Activated T-cell treated with anti-CD3 and anti-CD28 coated beads for 24 hours (primary cell): ENCODE measurements at places on chromosomes 2 and 18.
A peak's percentile ranks its signal among the peaks of the same experiment; 100 is the strongest.

- DNase-seq = no peak
Observed at GRCh38 chr2:147449323-147449991, 395.4 kb upstream of the ACVR2A start.

DNA sequence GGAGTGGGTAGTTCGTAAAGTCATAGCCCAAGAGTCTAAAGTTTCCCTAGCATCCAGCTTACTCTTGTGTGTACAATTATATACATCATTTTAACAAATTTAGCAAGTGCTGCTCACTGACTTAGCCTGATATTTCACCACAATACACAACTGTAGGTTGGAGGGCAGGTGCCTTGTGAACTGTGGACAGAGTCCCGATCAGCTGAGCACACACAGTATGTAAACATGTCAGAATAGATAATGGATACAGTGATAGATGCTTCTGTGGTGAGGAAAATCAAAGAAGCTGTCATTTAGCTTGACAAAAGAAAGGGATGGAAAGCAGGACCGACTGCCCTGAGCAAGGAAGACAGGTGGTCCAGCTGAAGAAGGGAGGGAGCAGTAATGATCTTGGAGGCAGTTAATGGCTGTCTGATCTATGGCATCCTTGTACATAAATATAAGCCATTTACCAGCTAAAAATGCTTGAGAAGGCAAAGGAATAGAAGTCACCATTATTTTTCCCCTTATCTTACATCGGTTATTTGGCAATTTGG, 372.8 kb upstream of the UBE2E3 start:
- no peak for DNase-seq

DNA sequence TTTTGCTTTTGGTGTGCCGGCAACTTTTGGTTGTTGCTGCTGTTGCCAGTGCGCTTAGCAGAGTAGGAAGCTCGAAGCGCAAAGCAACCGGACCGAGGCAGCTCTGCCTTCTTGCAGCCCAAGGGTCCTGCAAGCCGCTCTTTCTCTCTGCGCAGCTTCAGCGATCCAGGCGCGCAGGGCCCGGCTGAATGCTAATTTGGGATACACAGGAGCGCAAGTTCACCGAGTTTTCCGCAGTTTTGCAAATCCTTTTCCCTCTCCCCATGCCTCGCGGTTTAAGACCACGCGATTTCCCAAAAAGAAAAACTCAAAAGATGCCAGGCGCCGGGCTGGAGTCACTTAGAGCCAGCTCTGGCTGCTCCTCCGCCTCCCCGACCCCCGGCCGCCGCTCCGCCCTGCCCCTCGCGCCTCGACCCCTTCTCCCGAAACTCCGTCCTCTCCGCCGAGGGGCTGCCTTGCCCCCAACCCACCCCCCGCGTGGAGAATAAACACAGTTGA, 13.5 kb upstream of the SIX3 start:
- DNase-seq = no peak

- DNase-seq = no peak
Observed at GRCh38 chr2:205827809-205828365, 145.6 kb downstream of the NRP2 start.

DNA sequence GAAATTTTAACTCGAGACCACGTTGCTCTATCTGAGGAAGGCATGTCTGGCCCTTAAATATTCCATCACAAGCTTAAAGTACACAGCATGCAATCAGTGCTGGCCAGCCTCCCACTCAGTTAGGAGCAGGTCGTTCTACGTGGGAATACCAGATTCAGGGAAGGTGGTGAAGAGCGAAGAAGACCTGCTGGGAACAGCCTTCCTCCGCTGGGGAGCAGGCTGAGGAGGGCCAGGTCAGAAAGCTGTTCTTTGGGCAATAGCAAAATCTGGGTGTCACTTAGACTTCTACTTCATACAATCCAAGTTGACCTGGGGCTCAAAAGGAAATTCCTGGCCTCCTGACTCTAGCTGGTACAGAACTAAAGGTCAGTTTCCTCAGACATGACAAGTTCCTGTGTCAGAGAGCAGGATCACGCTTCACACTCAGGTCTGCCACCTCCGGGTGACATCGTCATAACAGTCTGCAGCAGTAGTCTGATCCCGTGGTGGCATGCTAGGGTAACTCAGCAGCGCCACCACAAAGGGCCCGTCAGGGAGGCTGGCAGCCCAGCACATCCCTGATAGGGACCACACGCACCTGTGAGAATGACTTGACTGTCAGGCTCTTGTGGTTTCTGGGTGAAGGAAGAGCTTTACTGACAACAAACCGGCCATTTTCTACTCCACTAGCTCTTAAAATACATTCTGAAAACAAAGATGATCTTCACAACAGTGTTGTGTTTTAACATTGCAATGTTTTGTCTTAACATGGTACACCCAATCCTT, 35.2 kb upstream of the NAPG start:
- peak; percentile 48 for DNase-seq

GRCh38 chr18:47990981-47991380, 60.5 kb upstream of the SMAD2 start:
- DNase-seq = no peak

DNA sequence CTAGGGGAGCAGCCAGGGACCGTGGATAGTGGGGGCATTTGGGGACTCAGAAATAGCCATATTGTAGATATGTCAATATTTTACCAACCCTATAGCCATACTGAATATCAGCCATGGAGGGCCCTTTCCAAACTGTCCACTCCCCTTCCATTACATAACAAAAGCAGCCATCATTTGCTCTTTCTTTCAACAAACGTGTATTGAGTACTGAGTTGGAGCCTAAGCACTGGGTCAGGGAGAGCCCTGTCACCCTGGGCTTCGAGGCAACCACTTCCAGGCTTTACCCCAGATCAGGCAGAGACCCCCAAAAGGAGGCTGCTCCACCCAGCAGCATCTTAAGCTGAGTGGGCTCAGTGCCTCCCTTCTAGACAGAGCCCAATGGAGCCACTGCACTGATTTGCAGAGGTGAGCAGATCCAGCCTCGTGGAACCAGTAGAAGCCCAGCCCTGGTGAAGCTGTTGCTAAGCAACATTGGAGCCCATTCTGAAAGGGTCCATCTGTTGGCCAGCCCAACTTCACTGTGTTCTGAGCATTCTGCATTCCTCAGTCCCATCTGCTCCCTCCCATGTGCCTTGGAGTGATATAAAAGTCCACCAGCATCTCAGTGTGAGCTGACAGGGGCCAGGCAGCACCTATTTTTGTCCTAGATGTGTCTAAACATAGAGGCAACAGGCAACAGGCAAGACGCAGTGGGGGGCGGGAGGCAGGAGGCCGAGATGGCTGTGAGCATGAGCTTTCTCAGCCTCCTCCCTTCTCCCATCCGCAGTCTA, 112.1 kb downstream of the PLB1 start:
- no peak for DNase-seq

- no peak for DNase-seq
Observed at GRCh38 chr2:158021226-158021625, 80.5 kb upstream of the UPP2 start.

GRCh38 chr2:222688917-222689316, 17.5 kb downstream of the MOGAT1 start:
- DNase-seq = no peak

DNA sequence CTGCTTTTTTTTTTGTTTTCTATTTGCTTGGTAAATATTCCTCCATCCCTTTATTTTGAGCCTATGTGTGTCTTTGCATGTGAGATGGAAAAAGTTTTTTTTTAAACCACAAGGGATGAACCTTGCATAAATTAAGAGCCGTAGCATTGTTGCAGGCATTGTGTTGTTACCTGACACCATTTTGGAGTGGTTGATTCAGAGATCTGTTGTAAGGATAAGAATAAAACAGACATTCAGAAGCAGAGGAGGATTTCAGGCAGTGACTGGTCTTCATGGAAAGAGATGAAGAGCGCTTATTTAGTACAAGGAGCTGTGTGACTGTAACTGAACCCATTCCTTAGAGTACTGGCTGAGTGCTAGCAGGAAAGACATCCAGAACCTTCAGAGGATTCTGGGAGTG, 101.2 kb downstream of the LTBP1 start:
- DNase-seq = no peak

- DNase-seq = no peak
Observed at GRCh38 chr2:195477248-195477995, 179.6 kb upstream of the SLC39A10 start.

GRCh38 chr2:235854276-235854675, 313.9 kb downstream of the GBX2 start:
- no peak for DNase-seq

DNA sequence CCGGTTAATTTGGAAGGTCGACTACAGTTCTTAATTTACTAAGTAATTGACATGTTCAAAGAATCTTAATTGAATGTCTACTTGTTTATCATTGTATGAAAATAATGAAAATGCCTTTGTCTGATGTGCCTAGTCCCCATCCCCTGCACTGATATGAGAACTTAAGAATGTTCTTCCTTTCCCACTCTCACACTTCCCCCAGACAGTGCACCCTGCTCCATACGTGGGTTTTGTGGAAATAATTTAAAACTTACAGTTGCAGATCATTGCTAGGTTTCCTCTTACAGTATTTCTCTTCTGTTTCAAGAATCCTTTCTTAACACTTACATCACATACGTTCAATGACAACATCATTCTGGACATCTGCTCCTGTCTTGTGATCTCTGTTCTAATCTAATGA, 3.5 kb downstream of the ICOS start:
- no peak for DNase-seq

DNA sequence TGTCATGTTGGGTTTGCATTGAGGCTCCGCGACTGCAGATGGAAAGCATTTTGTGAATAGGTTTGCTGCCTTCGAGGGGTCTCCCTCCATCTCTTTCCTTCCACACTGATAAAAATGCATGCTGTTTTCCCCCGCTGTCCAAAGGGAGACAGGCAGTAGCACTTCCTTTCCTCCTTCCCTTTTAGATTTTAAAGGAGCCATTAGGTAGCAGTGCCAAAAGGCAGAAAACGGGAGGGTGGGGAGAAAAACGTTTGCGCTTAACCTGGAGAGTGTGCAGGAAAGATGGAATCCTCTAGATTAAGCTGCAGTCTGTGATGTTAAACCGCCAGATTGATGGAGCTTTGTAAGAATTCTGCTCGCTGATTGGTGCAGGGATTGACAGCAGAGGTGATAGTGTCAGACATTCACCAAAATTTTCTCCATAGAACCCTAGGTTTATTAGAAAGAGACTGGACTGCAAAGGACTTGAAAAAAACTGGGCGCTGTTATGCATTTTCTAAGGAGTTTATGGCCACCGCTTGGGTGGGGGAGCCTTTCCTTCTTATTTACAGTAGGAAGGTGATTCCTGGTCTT, 688 bp downstream of the MAPRE2 start:
- no peak for DNase-seq

DNA sequence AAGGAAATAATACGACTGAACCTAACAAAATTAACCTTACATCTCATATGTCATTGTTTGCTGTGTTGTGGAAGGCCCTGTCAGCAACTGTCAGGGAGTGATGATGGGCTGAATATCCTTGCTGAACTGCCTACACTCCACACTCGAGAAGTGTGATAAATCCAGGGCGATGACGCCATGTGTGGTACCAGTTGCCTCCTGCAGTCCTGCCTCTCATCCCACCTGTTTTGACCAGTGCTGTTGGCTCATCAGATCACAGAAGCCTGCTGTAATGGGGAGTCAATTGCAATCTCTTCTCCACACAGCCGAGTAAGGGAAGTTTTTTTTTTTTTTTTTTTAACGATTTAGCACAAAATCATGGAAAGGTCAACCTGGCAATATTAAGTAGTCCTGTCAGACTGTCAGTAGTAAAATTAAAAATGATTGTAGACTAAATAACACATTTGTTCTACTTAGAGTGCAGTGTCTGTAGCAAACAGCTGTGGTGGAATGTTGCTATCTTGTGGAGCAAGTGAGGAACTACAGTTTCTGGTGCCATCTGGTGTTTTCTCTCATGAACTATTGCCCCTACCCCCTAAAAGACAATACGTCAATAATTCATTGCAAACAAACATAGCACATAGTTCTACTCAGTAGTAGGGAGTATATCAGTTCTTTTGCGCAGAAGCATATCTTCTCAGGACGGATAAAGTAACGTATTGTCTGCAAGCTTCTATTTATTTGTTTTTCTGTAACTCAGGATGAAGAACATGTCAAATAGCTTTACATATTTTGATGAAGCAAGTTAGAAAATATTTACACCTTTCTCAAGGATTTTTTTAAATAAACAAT, 347.6 kb downstream of the CTNNA2 start:
- DNase-seq = no peak

DNA sequence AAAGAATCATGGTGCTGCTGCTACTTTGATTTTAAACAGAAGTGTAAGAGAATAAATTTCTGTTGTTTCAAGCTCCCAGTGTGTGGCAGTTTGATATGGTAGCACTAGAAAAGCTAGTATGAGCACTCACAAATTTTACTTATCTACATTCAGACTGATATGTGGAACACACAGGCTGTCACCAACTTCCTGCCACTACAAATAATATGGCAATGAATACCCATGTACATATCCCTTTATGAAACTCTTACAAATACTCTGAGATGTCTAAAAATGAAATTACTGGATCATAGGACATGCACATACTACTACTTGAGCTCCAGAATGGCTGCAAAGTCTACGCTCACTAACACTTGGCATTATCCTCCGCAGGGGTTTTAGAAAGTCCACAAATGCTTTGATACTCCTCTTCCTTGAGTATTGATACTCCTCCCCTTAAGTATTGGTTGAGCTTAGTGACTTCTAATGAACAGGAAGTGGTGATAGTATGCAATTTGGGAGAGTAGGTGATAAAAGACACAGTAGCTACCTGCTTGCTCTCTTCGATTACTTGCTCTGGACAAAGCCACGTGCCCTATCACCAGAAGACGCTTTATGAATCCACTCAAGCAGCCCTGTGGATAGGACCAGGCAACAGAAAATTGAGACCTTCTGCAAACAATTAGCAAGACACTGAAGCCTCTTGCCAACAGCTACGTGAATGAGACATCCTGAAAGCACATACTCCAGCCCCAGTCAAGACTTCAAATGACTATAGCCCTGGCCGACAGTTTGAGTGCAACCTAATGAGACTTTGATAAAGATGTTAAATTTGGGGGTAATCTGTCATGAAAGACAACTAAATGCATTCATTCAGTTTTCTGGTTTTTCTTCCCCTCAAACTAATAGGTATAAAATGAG, 35.4 kb downstream of the FBXO11 start:
- no peak for DNase-seq

GRCh38 chr2:26043862-26044696, 10.2 kb downstream of the RAB10 start:
- no peak for DNase-seq

- DNase-seq = no peak
Observed at GRCh38 chr2:208266936-208267335, 881 bp downstream of the PIKFYVE start.

DNA sequence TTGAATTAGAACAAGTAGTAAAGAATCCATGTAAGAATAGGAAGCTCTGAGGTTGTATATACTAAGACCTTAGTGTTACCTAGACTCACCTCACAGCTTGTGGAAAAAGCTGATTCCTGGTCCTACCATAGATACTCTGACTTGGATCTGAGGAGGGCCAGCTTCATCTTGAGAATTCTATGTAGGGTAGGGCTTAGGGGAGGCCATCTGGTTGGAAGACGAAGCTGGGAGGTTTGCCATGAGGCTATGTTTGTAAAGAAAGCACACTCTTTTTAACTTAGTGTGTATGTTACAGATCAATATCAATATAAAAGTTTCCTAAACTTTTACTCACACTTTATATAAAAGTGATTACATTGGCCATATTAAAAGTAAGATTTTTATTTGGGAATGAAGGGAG, 77.1 kb upstream of the GALNT5 start:
- no peak for DNase-seq
